ENCODE measurements at places on chromosomes 6 and 20.

DNA sequence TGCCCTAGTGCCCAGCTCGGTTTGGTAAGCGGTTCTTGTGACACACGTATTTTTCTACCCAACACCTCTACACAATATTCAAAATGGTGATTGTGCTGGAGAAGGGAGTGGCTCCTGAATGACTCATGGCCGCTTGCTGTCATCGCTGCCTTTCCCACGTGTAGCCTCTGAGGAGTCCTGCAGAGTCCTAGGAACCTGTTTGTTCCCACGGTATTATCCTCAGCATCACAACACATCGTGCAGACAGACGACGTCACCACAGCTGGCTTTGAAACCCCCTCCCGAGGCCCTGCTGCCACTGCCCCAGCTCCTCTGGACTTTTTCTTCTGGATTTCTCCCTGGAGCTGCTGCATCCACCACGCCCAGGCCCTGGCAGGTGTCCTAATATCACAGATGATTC lies 353.5 kb downstream of the SMOC2 start:
- DNase-seq: peak; percentile 40

DNA sequence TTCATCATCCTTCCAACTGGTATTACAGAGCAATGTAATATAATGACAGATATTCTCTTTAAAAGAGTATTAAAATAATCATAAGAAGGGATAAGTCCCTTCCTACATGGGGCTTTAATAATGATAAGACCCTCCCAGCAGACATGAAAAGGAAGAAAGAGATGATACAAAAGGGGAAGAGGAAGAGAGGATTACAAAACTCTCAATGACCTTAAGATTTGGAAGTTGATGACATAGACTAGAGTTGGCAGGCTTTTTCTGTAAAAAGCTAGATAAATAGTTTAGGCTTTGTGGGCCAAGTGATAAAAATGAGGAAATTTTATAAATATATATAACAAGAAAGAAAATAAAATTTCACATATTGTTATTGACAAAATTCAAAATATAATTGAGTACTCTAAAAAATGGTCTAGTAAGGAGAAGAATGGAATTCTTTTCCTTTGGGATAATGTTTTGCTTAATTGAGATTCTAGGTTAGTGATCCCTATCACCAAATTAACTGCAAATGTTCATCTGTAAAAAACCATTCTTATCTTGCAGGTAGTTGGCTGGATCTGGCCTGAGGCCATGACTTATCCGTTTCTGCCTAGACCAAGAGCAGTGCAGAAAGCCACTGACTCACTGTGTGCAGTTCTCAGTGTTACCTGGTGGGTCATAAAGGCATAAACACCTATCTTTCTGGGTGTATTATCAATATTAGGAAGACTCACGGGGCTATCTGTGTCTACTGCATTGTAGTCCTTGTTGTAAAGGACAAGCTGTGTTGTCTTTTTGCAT lies 11.0 kb downstream of the RIPOR2 start:
- DNase-seq: no peak

- no peak for DNase-seq
These were observed 44.5 kb downstream of the TGM2 start for GRCh38 chr20:38120625-38120988.

GRCh38 chr6:142907544-142907943 lies 37.4 kb downstream of the HIVEP2 start:
- no peak for DNase-seq

DNA sequence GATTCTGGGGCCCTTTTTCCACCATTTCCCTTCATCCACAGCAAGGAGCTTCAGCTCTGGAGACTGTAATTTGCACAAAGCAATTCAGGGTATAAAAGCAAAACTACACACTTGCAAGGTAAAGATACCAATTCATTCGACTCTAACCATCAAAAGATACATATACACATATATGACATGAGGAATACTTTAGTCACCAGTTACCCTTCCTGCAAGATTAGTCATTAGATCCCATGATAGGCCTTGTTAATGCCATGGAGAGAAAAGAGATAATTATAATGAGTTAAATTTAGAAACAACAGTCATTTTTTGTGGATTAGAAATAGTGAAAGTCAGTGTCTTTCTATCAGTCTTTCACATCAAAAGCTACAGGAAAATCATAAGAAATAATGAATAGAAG lies 204.2 kb downstream of the KCNQ5 start:
- no peak for DNase-seq

DNA sequence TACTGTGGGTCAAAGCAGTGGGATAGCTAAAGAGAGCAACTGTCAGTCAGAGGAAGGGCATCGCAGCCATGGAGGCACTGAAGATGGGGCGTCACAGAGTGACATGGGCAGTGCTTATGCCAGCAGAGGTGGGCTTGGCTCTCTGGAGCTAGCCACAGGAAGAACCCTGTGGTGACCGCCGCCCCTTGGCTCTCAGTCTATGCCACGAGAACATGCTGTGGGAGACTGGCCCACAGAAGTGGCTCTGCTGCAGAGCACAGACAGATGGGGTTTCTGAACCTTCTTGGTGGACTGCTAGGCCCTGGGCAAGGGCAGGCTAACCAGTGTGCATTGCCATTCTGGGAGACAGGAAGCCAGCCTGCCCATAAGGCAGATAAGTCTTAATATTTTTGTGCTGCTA lies 290.0 kb upstream of the SUPT3H start:
- DNase-seq: no peak

- DNase-seq: no peak
These were observed 37.4 kb downstream of the TOMM6 start for GRCh38 chr6:41824571-41825569.

- DNase-seq: no peak
These were observed 130.3 kb downstream of the OPRM1 start for GRCh38 chr6:154169193-154169847.

DNA sequence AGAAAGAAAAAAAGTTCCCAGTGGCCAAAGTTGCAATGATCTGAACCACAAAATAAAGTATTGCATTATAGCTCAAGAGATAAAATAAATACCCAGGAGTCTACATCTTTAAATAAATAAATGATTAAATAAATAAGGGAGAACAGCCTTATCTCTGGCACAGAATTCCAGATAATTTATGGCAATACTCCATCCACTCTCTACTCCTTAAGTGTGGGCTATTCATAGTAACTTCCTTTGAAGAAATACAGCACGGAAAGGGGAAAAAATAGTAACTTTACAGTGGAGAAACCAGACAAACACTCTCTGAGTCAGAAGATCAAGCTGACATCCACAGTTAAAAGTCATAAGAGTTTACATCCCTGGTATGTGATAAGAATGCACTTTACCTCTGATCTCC lies 11.6 kb downstream of the AURKA start:
- no peak for DNase-seq

- DNase-seq: no peak
These were observed 131.2 kb upstream of the CCN2 start for GRCh38 chr6:132082421-132082820.

DNA sequence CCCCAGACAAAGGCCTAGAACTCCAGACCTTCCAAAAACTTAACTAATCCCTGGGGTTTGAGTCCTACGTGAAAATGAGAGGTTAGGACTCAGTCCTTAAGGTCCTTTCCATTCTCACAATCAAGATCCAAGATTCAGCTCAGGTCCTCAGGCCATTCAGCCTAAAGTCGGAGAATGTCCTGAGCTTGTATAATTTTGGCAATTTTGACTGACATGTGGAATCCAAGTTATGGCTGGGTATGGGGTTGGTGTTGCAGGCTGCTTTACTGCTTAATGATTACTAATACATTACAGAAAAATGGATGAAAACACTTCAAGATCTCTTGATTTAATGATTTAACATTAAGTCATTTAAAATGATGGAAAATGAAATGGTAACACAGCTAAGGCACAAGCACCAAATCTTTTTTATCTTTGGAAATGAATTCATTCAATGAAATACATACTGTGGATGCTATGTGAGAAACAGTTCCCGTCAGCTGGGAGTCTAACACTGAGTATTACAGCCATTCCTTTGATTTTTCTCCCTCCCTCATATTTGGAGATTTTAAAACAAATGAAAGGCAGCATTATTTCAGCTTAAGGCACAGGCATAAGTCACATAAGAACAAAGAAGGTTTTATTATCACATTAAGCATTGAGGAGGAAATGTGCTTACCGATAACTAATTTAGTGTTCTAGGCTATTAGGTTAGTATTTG lies 1.3 kb downstream of the ARHGAP18 start:
- no peak for DNase-seq

Data from endodermal cell (in vitro differentiated cells).